ENCODE measurements at places on chromosomes 1 and 21.

- DNase-seq: no peak
Measured at GRCh38 chr1:109116286-109116685, 2.4 kb downstream of the ELAPOR1 start.

DNA sequence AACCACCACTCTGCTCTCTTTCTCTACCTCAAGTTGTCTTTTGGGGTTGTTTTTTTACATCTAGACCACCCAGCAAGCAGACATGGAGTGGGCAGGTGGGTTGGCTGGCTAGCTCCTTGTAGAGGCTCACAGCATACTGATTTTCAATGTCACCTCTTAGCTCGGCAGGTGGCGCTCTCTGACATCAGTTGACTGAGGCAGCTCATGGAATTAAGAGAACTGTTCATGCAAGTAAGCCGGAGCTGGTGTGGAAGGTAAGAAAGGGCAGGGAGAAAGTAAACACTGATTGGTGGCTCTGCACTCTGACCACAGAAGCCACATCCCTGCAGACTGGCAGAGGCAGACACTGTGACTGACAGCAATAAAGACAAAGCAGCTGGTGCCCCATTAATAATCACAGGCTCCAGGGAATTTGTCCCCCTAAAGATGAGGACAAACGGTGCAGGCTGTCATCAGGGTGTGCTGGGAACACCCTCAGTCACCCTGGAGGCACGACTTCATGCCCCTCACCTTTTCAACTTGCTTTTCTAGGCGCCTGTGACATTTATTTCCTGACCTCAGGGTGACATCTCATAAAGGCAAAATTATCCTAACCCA, 226.8 kb downstream of the LMX1A start:
- no peak for DNase-seq

GRCh38 chr1:64590316-64590715, 120.4 kb downstream of the CACHD1 start:
- no peak for DNase-seq

DNA sequence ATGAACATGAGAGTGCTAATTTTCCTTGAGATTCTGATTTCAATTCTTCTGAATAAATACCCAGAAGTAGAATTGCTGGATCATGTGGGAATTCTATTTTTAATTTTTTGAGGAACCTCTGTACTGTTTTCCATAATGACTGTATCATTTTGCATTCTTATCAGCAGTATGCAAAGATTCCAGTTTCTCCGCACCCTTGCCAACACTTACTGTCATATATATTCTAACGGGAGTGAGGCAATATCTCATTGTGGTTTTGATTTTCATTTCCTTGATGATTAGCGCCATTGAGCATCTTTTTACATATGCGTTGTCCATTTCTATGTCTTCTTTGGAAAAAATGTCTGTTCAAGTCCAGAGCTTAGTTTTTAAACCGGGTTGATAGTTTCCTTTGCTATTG, 33.2 kb downstream of the VCAM1 start:
- no peak for DNase-seq

DNA sequence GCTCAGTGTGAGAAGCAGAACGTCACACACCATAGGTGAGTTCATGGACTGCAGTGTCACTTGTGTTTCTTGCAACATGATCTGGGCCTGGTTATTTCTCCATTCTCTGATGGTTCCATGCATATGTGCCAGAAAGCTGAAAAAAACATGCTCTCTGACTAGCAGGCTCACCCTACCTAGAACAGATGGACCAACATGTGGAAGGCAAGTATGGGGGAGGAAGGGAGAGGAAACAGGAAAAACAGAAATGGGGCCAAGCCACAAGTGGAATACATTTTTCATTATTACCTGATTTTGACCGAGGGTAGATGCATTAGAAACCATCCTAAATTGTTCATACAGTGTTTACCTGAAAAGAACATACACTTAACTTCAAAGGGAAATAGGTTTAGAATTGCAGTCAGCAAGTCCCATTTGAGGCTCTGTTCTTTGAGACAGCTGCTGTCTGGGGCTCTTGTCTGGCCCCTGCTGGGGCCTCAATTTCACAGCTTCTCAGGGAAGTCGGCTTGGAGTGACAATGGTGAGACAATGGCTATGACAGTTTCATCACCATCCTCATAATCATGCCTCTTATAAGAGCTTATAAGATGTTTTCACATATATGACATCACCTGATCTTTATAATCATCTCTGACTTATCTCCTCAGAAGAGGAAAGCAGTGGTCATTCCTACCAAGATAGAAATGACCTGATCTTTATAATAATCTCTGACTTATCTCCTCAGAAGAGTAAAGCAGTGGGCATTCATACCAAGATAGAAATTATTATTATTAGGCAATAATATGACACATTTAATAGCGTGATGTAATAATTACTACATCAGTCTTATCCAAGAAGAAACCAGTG, 327.3 kb downstream of the SIPA1L2 start:
- no peak for DNase-seq

DNA sequence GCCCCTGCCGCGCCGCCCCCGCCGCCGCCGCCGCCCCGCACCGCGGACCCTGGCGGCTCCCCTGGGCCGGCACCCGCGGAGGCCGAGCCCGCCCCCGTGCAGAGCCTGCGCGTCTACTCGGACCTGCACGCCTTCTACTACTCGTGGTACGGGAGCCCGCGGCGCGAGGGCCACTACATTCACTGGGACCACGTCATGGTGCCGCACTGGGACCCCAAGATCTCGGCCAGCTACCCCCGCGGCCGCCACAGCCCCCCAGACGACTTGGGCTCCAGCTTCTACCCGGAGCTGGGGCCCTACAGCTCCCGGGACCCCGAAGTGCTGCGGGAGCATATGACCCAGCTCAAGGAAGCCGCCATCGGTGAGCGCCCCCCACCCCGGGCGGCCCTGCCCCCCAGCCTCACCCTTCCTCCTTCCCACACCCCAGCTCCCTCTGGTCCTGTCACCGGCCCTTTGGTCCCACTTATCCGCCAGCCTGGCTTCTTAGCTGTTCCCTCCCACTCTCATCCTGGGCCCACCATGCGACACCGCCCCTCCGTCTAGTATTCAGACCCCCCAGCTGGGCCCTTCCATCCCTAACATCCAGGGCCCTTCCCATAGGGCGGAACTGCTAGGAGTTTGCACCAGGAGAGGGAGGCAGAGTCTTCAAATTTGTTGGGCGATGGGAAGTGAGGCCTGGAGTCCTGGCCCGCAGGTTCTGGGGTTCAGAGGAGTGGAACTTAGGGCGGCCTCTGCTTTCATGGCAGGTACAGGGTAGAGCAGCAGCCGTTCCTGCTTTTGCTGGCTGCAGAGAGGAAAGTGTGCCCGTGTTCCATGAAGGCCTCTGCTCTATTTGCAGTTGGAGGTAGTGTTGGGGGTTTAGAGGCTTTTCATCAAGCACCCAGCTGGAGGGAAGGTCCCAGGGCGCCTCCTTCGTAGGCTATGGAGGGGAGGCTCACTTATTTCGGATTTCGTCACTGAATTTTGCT, 1.0 kb downstream of the MANEAL start:
- DNase-seq: no peak

GRCh38 chr21:29501451-29501850, 202.7 kb downstream of the BACH1 start:
- DNase-seq: no peak

- DNase-seq: no peak
Measured at GRCh38 chr1:109404838-109405237, 7.1 kb upstream of the SORT1 start.

DNA sequence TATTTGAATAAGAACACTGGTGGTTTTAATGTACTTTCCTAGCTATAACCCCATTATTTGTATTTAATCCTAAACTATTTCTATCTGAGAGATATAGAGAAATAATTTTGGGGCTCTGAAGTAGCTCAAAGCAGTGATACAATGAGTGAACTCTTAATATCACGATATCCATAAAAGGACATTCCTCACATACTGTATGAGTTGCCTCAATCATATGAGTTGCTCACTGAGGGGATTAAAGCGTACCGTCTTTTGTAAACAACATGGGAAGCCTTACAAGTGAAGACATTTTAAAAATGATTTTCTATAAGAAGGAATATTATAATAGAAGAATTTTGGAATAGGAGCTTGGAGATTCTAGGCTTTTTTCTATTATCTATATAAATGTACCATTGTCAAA, 21.5 kb downstream of the BRINP3 start:
- DNase-seq: no peak

DNA sequence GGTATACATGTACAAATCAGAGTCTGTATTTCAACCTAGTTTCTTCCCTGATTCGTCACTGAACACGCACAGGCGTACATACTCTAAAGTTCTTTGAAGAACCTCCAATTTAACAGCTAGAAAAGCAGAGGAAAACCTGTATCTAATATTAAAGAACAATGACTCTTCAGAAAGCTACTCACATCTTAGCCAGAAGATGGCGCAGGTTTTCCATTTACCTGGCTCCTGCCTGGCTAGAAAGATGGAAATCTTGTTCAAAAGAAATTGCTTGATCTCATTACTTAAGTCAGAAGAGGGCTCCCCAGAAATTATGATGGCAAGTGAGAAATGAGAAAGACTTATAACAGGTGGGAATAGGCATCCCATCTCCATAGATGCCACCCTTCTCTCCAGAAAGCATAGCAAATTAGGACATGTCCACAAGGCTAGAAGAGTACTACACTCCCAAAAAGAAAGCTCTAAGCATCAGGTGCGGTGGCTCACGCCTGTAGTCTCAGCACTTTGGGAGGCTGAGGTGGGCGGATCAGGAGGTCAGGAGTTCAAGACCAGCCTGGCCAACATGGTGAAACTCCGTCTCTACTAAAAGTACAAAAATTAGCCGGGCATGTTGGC, 19.0 kb upstream of the L1TD1 start:
- no peak for DNase-seq
